NAMALWA (cell line): ENCODE measurements at places on chromosomes 2 and 18.

GRCh38 chr2:11348209-11348749 is 3.8 kb upstream of the ROCK2 start:
- no peak for DNase-seq

DNA sequence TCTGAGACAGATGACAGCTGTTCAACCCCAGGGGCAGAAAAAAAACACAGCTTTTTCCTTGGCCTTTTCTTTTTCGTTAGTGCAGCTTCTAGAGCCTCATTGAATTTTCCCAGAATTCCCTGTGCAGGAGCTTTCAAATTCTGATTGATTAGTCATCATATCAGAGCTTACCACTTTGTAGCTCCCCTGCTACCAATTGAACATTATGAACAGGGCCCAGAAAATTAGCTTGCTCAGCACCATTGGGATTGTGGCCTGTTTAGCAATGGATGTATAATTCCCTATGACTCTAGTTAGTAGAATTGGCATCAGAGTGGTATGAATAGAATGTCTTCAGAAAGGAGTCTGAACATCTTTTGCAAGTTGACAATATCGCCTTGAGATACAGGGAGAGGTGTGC is 631.1 kb downstream of the DCC start:
- no peak for DNase-seq

DNA sequence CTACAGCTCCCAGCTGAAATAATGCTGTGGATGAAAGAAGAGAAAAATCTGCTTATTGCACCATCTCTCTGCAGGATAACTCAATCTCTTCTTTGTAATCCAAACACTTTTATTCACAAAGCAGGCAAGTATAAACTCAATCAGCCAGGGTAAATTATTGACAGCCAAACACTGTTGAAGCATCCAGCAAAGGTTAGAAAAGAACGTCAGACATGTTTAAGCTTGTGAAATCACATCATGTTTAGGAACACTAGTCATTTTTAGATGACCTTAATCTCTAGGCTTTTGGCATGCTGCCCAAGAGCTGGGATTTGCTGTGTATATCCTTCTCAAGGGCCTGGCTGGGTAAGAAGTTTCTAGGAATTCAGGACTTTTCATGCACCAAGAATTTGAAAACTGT is 1148.1 kb upstream of the FANCL start:
- DNase-seq = no peak

DNA sequence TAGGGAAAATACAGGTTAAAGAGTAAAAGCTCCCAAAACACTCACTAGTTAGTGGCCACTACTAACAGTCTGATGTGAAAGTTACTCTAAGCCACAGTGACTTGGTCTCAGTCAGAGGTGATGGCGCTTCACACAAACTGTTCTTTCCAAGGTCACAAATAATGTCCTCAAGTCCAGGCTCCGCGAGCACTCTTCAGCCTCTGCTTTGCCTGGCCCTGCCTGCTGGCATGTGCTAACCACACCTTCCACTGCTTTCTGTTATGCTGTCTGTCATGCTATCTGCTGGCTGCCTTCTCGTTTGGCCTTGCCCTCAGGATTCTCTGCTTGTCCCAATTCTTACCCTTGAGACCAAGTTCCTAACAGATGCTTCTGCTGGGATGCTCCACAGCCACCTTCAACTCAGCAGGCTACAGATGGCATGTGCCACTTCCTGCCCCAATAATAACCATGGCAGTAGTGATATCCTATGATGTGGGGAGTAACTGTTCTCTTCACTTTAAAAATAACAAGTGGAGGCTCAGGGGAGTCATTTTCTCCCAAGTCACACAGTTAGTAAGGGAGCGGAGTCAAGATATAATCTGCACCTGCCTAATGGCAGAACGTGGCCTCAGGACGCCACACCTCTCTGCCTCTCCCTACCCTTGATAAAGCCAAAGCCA is 75.7 kb downstream of the ZAP70 start:
- DNase-seq = no peak

GRCh38 chr2:11365096-11365879 is 20.9 kb upstream of the ROCK2 start:
- no peak for DNase-seq

- DNase-seq = no peak
These were observed 559 bp downstream of the TMEM37 start for GRCh38 chr2:119431976-119432850.

DNA sequence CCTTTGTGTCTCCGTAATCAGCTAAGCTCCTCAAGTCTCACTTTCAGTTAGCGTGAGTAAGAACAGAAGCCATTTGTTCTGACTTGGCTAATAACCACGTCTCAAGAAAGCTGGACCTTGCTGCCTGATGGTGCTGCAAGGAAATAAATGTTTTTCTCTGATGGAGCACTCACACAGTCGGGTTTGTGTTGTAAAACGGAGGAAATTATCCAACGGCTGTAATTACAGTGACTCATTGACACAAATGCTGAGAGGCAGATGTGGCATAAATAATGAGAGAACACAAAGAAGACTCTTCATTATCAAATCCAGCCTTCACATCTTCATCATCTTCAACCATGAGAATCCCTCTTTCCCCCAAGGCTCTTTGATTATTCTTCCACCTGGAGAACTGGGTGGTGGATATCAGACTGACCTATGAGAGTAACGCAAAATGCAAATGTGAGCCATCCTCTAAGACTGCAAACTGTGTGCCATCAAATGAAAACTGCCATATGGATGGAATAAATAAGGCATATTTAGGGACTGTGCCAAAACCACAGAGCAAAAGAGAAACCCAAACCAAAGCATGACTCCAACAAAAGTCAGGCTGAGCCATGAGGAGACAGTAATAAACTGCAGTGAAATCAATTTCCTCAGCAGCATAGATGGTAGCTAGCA is 252.6 kb downstream of the RND3 start:
- no peak for DNase-seq

DNA sequence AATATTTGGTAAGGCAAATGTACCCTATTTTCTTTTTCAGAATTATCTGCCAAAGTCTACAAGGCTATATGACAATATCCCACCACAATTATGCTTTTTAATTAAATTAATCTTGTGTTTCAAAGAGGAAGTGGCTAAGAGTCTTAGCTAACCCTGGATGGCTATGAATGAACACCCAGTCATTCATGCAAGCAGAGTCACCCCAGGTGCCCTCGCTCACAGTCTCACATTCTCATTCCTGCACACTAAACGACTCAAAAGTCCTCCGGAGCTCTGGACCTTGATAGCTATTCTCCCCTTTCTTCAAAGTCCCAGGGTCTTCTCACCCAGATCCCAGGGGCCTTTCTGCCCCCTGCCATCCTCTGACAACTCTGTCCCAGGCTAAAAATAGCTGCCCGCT is 42.1 kb upstream of the MRPL19 start:
- peak; percentile 20 for DNase-seq

DNA sequence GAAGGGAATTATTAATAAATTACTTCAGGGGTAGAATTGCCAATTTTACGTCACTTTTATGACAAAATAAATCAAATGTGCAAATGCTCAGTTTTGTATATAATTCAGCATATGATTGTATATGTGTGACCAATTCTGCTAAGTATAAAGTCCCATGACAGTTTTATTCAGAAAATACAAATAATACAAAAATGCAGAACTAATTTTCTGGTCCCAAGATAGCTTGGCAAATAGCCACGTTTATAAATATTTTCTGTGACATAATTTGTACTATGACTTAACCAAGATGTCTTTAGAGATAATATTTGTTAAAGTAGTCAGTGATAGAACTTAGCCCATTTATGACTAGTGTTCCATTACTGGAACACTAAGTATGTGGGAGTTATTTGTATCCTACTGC is 24.2 kb upstream of the CAB39 start:
- no peak for DNase-seq

DNA sequence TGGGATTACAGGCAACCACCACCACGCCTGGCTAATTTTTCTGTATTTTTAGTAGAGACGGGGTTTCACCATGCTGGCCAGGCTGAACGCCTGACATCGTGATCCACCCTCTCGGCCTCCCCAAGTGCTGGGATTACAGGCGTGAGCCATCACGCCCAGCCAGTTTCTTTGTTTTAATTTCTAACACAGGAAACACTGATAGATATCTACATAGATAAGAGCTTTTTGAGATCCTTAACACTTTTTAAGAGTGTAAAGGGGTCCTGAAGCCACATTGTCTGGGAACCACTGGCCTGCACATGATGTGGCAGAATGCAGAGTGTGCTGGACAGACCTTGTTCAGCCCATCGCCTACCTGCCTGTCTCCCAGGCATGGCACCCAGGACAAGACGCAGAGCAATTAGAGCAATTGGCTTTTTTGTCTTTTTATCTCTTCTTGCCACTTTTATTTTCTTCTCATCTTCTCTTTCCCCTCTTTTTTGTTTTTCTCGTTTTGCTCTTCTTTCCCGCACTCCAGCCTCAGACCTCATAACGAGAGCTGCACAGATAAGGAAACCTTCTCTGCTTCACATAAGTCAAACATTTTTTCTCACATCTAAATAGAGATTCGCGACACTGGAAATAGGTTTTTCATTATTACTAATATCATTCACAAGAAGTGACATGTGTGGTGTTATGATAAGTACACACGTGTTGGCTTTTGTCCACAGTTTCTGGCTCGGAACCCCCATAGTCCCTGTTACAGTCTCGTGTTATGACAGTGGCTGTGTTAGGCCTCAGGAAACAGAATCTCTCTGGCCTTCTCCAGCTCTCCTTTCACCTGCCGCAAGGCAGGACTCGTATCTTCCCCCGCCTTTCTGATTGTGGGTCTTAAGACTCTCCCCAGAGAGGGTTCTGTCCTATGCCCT is 25.2 kb upstream of the GPR55 start:
- DNase-seq = no peak

GRCh38 chr2:236993286-236993685 is 92.4 kb upstream of the COPS8 start:
- DNase-seq = no peak

GRCh38 chr2:134216152-134216829 is 37.6 kb upstream of the MGAT5 start:
- no peak for DNase-seq

DNA sequence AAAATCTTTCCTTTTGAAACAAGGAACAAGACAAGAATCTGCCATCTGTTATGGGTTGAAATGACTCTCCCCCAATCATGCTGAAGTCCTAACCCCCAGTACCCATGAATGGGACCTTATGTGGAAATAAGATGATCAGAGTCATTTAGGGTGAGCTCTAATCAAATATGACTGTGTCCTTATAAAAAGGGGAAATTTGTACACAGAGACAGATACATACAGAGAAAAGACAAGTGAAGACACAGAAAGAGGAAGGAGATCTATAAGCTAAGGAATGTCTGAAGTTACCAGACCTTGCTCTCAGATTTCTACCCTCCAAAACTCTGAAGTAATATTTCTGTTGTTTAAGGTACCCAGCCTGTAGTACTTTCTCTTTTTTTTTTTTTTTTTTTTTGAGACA is 15.7 kb downstream of the TGFBRAP1 start:
- DNase-seq = no peak

- no peak for DNase-seq
These were observed 620 bp upstream of the SLC9A2 start for GRCh38 chr2:102618452-102619413.

DNA sequence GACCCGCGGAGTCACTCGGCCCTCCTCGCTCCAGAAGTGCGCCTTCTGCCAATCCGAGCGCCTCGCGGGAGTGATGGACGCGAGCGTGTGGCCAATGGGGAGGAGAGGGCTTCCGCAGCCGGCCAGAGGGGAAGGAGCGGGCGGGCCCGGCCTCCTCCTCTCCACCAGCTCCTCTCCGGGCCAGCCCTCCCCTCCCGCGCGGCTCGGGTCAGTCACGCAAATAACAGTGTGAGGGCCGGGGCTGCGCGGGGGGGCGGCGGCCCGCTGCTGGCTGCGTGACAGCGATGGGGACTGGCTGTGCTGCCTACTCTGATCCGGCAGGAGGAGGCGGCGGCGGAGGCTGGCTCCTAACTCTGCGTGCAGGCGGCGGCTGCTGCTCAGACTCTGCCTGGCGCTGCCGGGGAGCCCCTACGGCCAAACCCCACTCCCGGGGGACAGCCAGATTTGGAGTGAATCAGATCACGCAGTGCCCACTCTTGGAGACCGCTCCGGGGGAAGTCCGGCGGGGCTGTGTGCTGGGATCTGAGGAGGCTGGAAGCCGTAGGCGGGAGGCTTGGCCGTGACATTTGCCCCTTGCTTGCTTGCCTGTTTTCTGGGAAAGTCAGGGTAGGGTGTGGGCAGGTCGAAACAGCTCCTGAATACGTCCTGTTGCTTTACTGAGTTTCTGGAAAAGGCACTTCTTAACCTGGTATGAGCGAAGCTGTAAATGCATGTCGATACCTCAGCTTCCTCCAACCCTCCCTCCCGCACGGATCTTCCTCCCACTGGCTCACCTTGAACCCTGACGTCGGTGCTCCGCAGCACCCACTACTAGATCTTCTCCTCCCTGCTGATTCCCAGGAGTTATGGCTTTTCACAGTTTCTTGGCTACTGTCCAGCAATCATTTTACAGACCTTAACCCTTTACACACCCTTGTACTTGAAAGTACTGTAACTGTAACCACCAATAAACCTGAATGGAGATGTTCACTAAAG is 97.9 kb upstream of the SERTAD2 start:
- DNase-seq = peak; percentile 23

- no peak for DNase-seq
These were observed 131.2 kb upstream of the RMP24 start for GRCh38 chr18:35841283-35841682.

- DNase-seq = no peak
These were observed 13.6 kb downstream of the ARID5A start for GRCh38 chr2:96549967-96550786.

DNA sequence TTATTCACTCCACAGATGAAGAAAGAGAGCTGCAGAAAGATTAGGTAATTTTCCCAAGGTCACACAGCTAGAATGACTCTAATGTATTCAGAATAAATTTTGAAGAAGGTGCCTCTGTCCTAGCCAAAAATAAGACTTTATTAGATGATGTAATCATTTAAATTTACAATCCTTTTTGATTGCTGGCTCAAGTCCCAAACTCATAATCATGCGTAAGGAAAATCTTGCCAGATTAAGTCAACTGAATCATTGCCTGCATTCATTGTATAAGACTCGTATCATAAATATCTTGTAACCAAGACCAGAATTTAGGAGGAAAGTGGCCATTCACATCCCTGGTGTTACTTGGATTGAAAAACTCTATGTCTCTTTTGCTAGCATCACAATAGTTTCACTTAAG is 53.1 kb upstream of the STK39 start:
- no peak for DNase-seq

DNA sequence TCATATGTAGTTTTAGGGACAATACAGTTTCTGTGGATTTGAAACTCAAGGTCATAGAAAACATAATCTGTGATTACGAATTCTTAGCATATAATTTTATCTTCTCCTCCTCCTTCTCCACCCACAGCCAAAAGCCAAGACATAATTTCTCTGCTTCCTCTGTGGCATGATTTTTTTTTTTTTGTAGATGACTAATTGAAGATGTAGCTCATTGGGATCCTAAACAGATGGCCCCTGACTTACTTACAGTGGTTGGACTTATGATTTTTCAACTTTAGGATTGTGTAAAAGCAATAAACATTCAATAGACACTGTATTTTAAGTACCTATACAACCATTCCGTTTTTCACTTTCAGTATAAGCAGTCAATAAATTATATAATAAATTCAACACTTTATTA is 42.3 kb downstream of the FSIP2 start:
- no peak for DNase-seq
